Glomerular endothelial cell (primary cell): ENCODE measurements at places on chromosomes 3 and 15.

GRCh38 chr3:89375451-89375850, 268.0 kb downstream of the EPHA3 start:
- DNase-seq: no peak

- DNase-seq: no peak
These were observed 328.1 kb upstream of the RGMA start for GRCh38 chr15:93417156-93417555.

- DNase-seq: no peak
These were observed 45.4 kb downstream of the TMEM45A start for GRCh38 chr3:100537646-100538338.

DNA sequence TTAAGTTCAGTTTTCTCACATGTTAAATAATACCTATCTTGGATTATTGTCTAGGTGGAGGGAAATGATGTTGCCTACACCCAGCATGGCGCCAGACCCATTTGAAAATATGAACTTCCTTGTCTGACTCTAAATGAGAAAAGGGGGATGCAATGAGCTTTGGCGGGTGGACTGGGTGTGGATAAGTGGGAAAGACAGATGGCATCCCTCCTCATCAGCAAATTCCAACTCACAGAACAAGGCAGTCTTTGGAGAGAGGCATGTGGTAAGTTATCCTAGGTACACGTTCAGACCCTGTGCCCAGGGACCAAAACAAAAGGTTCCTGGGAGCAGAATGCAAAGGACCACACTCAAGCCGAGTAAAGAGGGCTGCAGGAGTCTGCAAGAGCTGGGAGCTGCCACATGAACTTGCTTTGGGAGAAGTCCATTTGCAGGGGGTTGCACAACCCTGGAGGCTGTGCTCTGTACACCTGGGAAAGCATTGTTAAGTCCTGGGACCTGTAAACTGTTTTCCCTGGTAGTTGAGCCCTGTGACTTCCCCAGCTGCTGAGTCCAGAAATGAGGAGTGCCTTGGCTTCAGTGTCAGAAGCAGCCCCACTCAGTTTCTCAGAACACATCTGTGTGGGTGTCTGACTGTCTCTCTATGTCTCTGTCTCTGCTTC, 102.3 kb upstream of the TPM1 start:
- DNase-seq: no peak

DNA sequence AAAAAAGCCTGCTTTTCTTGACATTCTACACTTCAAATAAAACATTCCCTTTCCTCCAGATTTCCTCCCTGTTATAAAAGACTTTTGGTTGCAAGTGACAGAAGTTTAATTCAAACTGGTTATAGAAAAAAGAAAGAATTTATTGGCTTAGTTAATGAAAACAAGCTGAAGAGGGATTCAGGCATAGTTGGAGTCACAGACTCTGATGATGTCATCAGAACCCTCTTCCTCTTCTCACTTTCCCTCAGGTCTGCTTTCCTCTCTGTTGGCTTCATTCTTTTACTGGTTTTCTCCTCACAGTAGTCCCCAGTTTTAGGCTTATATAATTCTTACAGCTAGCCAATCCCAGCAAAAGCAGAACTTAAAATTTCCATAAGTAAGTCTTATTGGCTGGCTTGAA, 32.0 kb upstream of the MBNL1 start:
- DNase-seq: no peak

- DNase-seq: no peak
These were observed 8.4 kb upstream of the CDC25A start for GRCh38 chr3:48196611-48197010.

DNA sequence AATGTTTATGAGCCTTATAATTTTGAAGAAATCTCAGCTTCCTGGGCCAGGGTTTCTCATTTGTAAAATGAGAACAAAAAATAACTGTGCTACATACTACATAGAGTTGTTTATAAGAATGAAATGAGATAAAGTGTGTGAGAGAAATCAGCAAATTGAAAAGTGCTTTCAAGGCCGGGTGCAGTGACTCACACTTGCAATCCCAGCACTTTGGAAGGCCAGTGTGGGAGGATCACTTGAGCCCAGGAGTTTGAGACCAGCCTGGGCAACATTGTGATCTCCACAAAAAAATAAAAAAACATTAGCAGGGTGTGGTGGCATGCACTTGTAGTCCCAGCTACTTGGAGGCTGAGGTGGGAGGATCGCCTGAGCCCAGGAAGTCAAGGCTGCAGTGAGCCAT, 22.4 kb downstream of the FOXB1 start:
- no peak for DNase-seq

GRCh38 chr3:89877230-89877629, 769.8 kb downstream of the EPHA3 start:
- DNase-seq: no peak

- no peak for DNase-seq
These were observed 37.2 kb upstream of the CA12 start for GRCh38 chr15:63418811-63419210.

- no peak for DNase-seq
These were observed 22.8 kb upstream of the SSR3 start for GRCh38 chr3:156577736-156578135.

- DNase-seq: no peak
These were observed 83.4 kb upstream of the MEX3B start for GRCh38 chr15:82129149-82129692.

DNA sequence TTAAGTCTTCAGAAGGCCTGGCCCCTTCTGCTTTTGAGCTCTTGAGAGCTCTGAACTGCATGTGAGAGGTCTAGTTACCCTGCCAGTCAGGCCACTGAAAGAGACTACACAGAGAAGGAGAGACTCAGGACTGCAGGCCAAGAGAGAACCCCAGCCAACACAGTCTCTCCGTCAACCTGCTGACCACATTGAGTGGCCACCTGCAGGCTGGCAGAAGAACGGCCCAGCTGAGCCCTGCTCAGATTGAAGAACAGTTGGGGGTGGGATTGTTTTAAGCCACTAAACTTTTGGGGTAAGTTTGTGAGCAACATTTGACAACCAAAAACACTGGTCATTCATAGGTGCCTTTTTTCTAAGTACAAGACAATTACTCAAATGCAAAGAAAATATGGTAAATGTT, 273.5 kb upstream of the CCDC54 start:
- no peak for DNase-seq

DNA sequence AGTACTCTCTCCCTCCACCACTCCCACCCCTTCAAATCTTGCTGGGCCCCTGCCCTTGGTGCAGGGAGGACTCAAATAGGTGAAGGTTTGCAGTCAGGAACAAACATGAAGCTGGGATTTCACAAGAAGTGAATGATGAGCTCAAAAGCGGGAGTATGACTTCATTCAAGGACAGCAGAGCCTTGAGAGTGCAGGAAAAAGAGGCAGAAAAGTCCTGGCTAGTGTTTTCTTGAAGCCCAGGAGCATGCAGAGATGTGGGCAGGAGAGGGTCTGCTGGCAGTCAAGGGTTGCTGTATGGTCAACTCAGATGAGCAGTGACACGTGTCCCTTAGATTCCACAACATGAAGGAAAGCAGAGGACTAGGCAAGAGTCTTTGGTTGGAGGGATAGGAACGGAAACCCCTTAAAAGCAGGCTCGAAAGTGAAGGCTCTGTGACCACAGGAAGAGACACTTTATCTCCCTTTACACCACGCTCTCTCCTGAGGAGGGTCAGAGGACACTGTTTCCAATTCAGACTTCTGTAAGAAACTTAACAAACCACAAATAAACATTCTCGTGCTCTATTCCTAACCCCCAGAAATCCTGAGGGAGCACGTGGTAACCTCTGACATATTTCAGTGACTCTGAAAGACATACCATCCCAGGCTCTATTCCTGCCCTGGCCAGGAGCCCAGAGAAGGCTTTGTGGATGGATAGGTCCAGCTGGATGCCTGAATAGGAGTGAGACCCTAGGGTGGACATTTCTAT, 168.0 kb upstream of the NDN start:
- DNase-seq: no peak

DNA sequence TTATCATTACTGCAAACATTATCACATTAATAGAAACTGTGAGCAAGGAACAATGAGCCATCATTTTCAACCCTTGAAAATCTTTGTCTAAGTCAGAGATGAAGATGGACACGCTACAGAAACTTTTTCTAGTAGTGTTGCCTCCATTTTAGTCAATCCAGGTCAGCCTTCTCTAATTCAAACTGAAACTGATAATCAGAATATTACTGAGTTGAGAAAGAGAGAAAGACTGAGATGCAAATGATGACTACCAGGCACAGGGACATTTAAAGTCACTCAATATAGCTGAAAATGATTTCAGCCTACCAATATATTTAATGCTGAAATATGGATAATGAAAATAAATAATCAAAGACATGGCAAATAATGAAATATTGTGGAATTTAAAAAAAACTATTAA, 261.4 kb downstream of the GBE1 start:
- DNase-seq: no peak

- no peak for DNase-seq
These were observed 41.9 kb downstream of the PLD1 start for GRCh38 chr3:171768281-171768900.

GRCh38 chr3:152922554-152922953, 87.6 kb downstream of the P2RY1 start:
- no peak for DNase-seq

- DNase-seq: no peak
These were observed 55.1 kb upstream of the ACAD9 start for GRCh38 chr3:128824132-128824850.

- DNase-seq: no peak
These were observed 498.0 kb downstream of the MECOM start for GRCh38 chr3:169165196-169166158.

DNA sequence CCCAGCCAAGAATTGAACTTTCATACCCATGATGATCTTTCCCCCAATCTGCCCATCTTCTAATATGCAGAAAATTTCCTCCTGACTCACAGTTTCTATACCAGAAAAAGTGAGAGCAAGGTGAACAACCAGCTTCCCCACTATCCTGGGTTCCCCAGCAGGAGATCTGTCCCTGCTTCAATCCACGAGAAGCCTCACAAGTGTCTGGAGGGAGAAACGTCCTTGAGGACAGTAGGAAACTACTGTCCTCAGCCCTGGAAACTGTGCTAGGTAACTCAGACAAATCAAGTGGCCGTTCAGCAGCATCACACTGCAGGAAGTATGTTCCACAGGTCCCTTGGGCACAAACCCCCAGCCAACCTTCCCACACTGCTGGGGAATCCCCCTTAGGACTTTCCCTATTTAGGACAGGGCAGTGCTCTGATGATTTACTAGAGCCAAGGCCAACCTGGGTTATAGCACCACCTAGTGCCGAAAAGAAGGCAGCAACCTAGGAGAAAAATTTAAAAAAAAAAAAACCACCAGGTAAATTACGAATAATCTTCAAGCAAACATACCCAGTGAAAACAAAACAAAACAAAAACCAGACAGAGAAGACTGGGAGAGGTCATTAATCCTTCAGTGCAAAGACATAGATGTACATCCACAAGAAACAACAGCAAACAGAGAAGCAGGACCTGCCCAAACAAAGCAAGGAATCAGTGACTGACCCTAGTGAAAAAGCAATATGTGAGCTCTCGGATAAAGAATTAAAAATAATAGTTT, 36.0 kb downstream of the MORC1 start:
- peak; percentile 4 for DNase-seq

DNA sequence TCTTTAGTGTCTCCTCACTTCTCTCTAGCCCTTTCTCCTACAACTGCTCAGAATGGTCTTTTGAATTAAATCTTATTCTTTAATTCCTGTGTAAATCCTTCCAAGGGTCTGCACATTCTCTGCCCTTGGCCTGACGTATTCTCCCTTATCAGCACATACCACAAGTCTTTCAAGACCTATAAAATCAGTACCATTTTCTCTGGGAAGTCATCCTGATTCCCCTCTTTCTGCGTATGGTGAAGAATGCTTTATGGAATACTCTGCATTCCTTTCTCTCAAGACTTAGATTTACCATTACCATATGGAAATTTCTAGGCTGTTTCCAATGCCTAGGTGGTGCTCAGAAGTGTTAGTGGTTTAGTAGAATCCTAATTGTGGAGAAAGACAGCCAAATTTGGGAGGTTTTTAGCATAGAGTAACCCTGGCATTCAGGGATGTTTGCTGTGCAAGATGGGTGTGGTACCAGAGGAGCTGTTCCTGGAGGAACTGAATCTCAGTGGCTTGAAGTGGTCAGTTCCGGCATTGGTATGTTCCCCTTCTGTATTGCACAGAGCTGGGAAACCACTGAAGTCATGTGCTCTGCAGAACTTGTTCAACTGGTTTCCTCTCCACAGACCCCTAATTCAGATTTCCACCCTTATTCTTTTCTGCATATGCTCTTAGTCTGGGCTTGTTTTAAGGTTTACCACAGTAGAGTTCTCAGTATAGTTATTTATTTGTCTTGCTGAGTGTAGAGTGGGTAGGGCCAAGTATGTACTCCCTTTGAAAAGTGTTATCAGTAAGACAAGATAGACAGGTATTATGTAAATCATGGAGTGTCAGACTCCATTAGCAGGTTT, 24.5 kb downstream of the IQGAP1 start:
- no peak for DNase-seq

- DNase-seq: no peak
These were observed 8.1 kb upstream of the DNASE1L3 start for GRCh38 chr3:58218904-58219303.

- DNase-seq: no peak
These were observed 856 bp downstream of the NPAP1 start for GRCh38 chr15:24676431-24676830.

GRCh38 chr3:149596134-149596770, 61.6 kb downstream of the WWTR1 start:
- DNase-seq: no peak

GRCh38 chr15:87538327-87538834, 718.2 kb downstream of the NTRK3 start:
- DNase-seq: no peak
